ENCODE measurements at places on chromosomes 1 and 21.

- DNase-seq: no peak
Observed at GRCh38 chr21:21547368-21547953, 549.3 kb downstream of the NCAM2 start.

- DNase-seq: no peak
Observed at GRCh38 chr21:27769763-27770162, 802.9 kb upstream of the ADAMTS5 start.

DNA sequence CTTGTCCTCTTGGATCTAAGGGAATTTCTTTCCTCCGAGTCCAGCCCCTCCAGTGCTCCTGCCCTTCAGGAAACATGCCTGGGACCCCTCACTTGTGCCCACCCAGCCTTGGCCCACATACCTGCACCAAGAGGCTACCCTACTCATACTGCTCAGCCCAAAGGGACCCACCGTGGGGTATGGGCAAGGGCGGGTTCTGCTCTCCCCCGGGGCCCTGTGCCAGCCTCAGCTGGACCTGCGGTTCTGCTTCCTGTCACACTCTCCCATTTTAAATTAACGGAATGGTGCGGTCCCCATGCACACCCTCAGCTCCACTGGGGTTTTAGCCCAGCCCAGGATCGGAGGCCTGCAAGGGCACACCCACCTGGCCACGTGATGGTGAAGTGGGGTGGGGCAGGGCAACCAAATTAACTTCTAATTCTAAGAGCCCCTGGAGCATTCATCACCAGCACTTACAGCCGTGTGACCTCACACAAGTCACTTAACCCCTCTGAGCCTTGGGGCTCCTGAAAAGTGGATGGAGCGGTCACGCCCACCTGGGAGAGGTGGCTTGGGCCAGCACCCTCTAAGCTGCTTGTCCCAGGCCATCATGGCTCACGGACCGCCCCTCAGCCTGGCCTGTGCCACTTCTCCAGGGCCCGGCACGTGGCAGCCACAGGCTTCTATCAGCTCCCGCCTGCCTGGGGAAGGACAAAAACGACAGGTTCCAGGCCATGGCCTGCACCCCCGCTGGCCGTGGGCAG lies 28.3 kb downstream of the TP73 start:
- no peak for DNase-seq

GRCh38 chr1:42014823-42015222 lies 96.1 kb upstream of the HIVEP3 start:
- DNase-seq: no peak

GRCh38 chr1:193543259-193543658 lies 356.8 kb upstream of the B3GALT2 start:
- DNase-seq: no peak

GRCh38 chr1:234089396-234089795 lies 184.9 kb downstream of the SLC35F3 start:
- no peak for DNase-seq

DNA sequence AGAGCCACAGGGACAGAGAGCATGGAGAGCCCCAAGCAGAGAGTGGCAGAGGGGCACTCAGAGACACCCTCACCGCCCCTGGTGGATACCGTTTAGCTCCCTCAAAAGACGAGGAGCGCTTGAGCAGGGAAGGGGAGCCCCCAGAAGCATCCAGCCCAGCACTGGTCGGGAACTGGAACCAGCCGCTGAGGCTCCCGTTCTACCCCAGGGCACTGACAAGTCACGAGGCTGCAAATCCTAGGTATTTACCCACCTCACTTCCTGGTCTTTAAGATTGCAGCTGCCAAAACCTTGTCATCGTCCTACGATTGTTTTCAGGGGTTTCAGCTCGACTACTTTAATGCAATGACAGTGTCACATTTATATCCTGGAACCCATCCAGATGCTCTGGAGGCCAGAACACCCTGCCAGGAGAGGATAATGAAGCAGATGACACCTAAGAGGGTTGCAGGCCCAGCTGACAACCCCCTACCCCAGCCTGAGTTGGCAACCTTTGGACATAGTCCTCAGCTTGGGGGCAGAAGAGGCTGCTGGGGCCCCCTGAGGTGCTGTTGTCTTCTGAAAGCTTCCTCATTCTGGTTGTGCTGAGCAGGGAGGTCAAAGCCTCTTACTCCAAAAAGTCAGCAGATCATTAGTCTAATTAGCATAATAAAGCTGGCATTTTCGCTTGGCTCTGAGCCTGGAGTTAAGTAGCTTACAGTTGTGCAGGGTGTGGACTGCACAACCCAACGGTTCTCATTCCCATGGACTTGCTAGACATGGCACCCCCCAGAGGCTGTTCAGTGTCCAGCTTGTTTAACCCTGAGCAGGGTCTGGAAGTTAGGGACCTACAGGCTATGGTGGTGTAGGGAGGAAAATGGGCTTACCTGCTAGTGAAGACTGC lies 20.6 kb upstream of the BACE2 start:
- no peak for DNase-seq

DNA sequence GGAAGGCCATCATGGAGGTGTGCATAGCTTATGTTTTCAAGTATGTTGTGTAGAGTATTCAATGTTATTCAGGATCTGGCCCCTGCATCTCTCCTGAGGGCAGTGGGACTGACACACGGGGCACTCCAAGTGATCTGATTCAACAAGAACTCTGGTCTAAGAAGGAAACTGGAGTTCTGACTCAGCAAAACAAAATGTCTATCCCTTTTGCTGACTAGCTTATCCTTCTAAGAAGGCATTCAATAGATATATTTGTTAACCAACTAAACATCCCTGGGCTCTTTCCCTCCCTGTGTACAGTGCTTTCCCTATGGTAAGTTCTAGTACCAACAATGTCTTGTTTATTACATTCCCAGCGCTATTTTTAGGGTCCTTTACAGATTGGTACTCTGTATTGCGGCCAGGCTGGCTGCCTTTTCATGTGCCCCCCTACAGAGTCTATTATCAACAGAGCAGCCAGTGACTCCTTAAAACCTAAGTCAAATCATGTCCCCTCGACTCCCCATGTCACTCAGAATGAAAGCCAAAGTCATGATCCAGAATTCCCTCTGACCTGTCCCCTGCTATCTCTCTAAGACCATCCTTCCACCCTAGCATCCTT lies 304.9 kb downstream of the KCNH1 start:
- no peak for DNase-seq

DNA sequence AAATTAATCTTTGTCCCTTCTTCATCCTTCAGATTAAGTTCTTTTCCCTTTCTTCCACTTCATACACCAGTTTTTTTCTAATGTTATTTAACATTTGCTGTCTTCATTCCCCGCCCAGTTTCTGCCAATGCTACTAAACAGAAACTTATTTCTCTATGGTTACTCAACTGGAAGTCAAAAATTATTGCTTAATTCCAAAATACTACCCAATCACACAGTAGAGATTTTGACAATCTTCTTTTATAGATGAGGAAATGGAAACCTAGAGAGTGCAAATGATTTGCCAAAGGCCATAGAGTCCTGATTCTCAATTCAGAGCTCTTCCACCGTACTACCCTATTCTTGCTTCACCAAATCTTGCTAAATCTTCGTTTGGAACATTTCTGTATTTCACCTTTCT lies 58.1 kb upstream of the SH3GLB1 start:
- DNase-seq: no peak
